Uterine smooth muscle cell (primary cell): ENCODE measurements at places on chromosomes 3 and 15. TPM values are rescaled to one million over a fixed set of nuclear protein-coding genes. Genes with fewer than 3 reads are reported as not detected.

The KLHL40 gene
- total RNA-seq: not detected in 2 replicates

The TATDN2 gene
- 12.9 and 15.7 TPM in 2 replicates for total RNA-seq

The ADCY5 gene
- 0.22 and 1.9 TPM in 2 replicates for total RNA-seq

The BMF gene
- 2.4 and 3.1 TPM in 2 replicates for total RNA-seq

The ANKRD34C gene
- not detected in 2 replicates for total RNA-seq
